ENCODE measurements at places on chromosomes 5 and 9.
A peak's percentile ranks its signal among the peaks of the same experiment; 100 is the strongest.

- DNase-seq: no peak
Observed at GRCh38 chr5:76692274-76692540, 23.7 kb upstream of the F2R start.

DNA sequence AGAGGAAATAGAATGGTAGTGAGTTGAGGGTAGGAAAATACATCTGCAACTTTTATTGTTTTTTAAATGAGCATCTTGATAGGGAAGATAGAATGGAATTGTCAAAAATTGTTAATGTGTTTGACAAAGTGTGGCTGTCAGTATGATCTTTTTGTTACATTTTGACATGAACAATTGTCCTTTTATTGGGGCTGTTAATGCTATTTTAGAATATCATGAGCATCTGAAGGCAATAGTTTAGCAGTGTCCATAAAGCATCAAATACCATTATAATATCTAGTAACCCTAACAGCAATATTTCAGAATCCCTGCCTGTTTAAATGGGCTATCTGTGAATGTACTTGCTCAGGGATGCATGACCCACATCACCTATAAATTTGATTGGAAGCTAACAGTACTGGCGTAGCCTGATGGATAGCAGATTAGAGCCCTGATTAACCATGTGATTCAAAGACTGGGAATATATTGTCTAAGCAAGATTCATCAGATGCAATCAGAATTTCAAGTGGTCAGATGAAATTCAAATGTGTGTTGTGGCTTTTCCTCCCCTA lies 37.8 kb downstream of the TLE4 start:
- no peak for DNase-seq

DNA sequence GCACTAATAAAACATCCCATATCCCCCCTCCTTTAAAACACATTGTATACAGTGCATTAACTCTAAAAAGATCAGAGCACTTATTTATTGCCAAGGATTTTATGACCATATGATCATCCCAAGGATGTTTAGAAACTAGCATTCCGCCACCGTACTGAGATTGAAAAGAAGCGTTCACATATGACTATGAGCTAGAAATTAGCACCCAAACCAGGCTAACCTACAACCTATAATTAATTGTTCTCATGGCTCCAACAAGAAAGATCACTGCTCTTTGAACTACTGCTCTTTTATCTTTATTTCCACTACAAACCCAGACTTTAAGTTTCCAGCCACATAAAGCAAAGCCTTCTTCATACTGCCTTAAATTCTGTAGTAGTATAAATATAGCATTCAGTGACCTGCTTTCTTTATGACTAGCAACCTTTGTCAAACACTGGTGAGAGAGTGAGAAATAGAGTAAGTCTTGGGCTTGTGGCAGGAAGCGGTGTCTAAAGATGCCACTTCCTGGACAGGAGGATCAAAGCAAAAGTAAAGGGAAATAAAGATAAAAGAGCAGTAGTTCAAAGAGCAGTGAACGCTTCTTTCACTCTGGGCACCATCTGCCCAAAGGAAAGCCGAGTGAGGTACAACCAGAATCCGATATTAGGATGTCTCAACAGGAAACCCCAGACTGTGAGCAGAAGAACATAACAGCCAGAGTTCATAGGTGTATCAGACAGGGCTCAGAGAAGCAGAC lies 151.1 kb upstream of the ERCC6L2 start:
- peak; percentile 22 for DNase-seq

DNA sequence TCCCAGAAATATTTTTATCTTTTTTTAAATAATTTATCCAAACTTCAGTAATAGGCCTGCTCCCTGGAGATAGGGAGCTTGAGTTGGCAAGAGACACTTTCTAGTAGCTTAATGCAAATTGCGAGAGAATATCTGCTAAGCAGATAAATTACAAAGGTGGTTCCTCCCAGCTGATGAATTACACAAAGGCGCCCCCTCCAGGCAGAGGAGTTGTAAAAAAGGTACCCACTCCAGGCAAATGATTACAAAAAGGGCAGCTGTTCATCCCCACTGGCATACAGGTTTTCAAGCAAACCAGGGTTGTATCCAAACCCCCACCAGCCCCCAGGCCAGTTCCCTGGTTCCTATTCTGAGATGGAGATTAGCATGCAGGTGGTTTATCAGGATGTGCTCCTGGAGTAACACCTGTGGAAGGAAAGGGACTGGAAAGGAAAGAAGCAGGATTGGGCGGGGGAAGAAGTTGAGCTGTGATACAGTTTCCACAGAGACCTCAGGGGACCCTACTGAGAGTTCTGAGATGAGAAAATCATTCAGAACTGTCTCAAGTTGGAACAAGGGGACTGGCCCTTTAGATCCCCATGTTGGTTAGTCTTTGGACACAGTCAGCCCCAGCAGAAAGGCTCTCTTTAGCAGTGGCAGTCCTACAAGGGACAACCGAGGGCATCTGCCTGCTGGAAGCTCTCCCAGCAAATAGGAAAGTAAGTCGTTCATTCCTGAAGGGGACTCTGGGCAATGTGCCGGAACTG lies 25.5 kb downstream of the ESM1 start:
- DNase-seq: peak; percentile 49

DNA sequence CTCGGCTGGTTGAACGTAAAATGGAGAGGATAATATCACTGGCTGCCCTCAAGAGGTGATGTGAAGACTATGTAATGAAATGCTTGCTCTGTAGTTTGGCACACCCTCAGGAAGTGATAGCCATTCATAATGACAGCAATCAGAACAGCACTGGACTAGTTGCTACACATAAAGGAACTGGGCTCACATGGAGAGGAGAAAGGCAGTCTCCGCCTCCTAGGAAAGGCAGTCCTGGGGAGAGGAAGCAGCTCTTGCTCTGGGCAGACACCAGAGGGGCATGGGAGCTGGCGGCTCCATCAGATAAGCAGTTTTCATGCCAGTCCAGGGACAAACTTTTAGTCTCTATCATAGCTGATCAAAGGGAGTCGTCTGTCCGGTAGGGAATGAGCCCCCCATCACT lies 46.9 kb downstream of the ARHGEF37 start:
- DNase-seq: no peak

DNA sequence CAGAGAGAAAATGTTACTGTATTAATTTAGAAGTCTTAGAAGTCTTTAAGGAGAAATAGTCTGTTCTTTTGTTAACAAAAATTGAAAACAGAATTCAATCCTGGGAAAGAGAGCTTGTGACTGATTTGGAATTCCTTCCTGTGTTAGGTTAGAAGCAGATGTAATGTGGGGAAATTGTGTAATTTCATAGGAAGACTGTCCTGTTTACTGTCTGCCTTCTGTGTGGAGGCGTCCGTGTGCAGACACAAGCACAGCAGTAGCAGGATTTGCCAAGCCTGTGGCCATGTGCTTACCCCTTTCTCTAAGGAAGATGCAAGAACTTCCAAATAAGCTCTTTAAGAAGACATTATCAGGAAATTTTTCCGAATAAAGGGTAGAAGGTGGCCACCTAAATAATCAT lies 36.7 kb upstream of the F2R start:
- no peak for DNase-seq

- no peak for DNase-seq
Observed at GRCh38 chr5:125236007-125236406, 489.6 kb upstream of the ZNF608 start.

DNA sequence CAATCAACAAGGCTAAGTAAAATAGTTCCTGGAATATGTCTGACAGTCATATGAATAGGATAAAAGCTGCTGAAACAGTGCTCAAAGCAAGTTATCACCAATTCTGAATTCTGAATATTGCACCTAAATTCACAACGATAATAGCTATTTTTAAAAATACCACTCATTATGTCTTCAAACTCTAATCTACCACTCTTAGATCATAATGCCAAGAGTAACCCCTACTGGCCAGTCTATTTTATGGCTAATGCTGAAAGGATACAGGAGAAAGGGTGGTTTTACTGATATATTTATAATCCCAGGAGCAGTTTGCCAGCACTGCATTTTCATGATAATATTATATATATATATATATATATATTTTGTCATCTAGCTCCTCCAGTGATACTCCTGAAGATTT lies 232.8 kb downstream of the PDE4D start:
- peak; percentile 29 for DNase-seq

GRCh38 chr9:81264516-81264915 lies 424.8 kb downstream of the TLE1 start:
- no peak for DNase-seq

DNA sequence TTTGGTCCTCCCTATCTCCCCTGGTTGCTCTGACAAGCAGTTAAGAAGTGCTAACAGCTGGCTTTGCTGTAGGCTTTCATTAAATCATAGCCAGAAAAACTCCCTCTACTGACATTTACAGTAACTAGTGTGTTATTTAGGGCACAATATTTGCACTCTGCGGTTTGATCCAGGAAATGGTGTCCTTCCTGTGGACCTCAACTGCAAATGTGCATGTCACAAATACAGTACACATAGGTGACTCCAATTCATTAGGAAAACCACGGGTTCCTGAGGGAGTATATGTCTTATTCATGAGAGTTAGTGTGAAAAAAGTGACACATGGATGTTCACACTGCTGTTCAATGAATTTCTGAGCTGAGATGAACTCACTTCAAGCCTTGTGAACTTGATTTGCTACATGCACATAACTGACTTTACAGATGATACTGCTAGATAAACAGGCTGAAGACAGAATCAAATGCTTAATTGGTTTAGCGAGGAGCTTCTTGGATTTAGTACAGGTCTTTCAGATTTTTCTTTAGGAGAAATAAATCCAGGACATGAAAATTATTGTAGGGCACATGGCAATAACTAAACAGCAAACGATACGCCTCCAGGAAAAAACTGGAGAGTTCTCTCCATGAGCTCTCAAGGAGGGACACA lies 281.5 kb downstream of the EFNA5 start:
- peak; percentile 95 for DNase-seq

DNA sequence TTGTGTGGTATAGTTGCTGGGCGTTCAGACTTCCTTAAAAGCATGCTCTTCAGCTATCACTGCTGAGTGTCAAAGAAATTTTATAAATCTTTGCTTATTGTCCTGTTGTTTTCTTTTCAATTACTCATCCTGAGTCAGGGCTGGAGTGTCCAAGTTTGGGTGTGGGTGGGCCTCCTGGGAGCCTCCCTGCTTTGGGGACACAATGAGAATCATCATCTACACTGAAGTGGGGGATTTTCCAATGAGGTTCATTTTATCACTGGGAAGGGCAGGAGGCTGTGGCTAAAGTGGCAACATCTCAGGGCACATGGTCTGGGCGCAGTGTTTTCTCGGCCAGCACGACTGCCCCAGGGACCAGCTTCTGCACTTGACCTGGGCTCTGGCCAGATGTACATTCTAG lies 19.5 kb downstream of the GFPT2 start:
- no peak for DNase-seq

DNA sequence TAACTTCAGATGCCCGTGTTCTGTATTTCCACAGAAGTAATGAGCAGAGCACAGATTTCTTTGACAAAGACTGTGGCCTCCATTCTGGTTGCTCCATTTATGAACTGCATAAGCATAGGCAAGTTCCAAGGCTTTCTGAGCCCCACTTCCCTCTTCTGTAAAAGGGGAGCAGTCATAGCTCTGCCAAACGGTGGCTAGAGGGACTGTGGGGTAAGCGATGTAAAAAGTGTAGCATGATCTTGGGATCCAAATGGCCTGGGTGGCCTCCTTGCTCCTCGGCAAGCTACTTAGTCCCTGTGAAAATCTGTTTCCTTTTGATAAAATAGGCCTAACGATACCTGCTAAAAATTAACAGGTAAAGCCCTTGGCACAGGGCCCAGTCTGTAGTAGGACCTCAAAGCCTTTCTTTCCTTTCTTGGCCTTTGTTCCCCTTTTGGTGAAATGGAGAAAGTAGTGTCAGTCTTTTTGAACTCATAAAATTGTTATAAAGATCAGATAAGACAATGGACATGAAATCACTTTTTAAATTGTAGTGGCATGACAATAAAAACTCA lies 646.6 kb downstream of the ACTL7B start:
- no peak for DNase-seq

DNA sequence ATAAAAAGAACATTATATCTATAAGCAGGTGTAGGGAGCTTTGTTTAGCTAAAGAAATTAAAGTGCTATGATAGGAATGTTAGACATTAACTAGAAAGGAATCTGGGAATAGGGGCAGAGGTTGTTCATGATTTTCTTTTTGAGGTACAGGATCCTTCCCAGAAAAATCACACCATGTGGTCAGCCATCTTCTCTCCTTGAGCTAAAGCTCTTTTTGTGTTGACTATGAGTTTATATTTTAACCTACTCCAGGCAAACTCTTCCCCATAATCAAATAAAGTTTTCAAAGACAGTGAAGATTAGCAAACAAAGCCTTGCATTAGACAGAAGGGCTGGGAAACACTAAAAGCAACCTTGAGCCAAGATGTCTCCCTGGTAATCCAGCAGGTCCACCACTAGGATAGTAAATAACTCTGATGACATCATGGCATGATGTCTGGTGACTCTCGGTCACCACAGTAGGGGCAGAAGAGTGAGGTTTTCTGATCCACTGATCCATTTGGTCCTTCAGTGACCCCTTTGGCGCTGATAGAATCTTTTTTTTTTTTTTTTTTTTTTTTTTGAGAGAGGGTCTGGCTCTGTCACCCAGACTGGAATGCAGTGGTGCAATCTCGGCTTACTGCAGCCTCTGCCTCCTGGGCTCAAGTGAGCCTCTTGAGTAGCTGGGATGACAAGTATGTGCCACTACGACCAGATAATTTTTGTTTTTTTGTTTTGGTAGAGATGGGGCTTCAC lies 30.6 kb upstream of the IL6ST start:
- no peak for DNase-seq

- DNase-seq: no peak
Observed at GRCh38 chr5:132785365-132785764, 8.3 kb upstream of the SEPTIN8 start.

DNA sequence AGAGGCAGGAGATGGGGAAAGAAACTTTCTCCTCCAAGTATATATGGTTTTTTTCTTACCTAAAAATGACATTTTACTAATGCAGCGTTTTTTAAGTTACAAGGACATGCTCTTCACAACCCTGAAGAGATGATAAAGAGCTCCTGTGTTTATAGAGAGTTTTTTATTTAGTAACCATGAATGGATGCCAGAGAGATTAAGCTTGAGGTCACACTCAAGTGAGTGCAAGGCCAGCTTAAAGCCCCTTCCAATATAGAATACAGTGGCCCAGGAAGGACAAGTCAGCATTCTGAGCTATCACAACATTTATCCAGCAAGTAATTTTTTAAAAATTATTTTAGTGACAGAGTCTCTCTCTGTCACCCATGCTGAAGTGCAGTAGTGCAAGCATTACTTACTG lies 6.7 kb upstream of the HAVCR2 start:
- DNase-seq: no peak

- peak; percentile 77 for DNase-seq
Observed at GRCh38 chr9:107422189-107423185, 67.1 kb downstream of the KLF4 start.

GRCh38 chr9:5511476-5511875 lies 1.1 kb downstream of the PDCD1LG2 start:
- no peak for DNase-seq

- no peak for DNase-seq
Observed at GRCh38 chr5:174872271-174872670, 147.9 kb downstream of the MSX2 start.

DNA sequence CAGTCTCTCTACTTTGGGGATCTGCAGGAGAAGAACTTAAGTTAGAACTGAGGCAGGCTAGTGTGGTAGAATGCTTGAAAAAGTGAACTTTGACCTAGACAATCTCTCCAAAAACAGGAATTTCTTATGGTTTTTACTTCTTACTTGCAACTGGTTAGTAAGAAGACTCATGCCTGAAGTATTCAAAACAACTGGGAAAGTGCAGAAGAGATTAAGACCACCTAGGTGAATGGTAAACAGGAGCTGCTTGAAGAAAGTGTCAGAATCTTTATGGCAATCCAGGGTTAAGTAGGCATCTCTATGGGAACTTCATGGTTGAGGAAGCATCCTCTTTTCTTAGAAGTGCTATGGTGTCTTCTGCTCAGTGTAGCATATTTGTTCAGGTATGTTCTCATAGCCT lies 428.6 kb upstream of the TLE4 start:
- DNase-seq: no peak

- no peak for DNase-seq
Observed at GRCh38 chr5:88480245-88480644, 211.6 kb upstream of the TMEM161B start.
